Muscle of back (tissue), 13 donors: ENCODE measurements at places on chromosomes 1 and 21.

DNA sequence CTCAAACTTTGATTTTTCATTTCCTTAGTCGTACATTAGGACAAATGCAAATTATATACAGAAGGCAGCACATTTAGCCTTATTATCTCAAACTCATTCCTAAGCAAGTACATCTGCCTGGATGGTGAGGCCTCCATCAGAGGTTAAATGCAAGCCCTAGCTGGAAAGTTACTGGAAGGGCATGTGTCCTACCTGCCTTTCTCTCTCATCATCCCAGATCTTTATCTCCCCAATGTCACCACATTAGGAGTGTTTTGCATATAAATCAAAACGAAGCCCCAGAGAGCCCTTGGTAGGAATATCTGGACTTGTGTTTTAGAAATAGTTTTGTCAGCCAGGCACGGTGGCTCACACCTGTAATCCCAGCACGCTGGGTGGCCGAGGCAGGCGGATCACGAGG is 35.0 kb downstream of the APP start:
- DNase-seq = no peak

DNA sequence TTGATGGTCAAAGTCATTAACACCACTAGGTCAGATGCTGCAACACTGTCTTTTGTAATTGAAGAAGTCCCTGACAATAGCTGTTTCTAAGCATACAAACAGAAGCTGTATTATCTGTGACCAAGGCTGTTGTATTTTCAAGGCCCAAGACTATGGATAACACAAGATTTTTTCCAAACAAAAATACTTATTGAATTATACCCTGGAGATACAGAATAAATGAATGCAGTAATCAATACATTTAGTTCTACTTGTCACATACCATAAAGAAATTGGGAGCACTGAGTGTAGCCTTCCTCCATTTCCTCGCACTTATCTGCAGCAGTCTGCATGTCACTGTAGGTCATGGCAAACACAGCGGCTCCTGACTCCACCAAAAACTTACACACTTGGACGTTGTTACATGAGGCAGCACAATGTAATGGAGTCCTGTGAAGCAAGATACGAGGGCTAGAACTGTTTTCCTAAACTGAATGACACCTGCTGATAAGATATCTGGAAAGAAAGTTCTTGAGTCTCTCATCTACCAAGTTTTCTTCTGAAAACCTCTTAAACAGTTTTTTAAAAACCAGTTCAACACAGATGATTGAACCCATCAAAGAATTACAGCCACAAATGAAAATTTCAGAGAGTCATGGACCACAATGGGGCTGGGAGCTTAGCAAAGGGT is 56.9 kb downstream of the TP53BP2 start:
- DNase-seq = no peak

DNA sequence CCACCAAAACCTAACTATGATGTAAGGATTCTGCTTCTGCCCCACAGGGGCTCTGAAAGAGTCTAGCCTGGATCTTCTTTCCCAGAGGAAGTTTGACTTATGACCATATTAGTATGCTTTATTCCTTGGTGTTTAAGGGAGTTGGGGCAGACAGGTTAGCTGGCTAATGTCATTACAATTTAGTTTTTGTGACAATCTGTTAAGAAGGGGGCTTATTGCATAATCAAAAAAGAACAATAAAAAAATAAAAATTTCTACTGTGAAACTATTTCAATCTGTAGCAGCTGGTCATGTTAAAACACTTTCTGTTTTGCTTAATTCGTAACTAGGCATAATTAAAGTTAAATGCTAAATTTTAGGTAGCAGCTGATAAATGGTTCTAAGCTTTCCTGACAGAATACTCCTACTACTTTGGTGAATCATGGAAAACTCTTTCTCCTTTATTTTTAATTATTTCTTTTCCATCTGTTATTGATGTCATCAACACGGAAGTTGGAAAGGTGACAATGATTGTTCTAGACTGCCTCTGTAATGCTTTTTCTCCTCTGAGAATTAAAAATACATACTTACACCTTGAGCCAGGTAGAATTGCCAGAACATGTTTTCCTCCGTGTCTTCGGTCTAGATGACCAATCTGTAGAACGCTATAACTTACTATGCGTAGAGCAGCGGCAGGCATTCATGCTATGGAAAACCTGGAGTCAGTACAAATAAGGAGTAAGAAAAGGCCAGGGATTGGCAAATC is 18.6 kb downstream of the DYRK3 start:
- no peak for DNase-seq

- DNase-seq = no peak
These were observed 103.5 kb downstream of the HMCN1 start for GRCh38 chr1:185837711-185838110.

DNA sequence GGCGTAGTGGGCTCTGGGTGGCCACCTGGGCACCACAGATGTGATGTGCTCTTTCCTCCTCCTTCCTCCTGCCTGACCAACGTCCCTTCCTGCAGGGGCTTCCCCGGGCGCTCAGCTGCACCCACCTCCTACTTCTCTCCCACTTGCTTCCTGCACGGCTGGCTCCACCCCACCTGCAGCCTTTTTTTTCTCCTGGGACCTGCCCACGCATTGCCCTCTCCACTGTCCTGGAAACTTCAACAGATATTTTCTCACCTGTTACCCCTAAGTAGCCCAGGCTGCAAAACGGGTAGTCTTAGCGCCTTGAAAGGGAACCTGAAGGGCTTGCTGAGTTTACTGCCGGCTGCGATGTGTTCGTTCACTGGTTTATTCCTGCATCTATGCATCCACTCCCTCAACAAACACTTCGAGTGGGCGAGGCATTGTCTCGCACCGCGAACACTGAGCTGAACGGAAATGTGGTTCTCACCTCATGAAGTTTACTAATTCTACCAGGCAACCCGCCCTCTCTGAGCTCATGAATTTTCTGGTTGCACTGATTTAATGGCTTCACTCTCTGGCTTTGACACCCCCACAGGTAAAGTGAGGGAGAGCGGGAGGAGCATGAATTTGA is 23.6 kb downstream of the ZBTB18 start:
- DNase-seq = no peak

DNA sequence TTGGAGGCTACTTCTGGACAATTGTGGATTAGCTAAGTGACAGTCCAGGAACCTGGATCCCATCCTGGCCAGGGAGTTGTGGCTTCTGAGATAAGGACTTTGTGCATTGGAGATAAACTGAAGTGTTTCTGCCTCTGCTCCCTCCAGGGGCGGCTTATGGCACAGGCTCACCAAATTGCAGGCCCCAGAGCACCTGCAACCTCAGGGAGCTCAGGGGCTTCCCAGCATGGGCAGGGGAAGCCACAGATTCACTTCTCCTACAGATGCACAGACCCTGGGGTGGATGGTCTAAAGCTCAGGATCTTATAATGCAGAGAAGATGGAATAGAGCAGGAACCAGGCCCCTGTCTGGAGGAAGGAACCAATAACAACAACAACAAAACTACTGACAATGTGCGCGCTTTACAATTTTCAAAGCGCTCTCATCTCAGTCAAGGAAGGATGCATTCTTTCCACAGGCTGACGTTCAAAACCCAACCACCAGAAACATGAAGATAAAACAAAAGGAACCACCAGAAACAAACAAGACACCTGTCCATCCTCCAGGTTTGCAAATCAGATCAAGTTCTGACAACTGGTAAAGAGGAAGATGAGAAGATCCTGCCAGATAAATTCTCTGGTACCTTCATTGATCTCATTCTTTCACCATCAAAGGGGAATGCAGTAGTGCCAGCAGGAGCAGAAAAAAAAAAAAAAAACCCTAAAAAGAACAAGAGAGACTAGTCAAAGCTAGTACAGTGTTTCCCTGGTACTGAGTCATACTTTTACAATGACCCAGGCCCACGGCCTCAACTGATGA is 121.0 kb upstream of the IRF2BP2 start:
- DNase-seq = no peak

DNA sequence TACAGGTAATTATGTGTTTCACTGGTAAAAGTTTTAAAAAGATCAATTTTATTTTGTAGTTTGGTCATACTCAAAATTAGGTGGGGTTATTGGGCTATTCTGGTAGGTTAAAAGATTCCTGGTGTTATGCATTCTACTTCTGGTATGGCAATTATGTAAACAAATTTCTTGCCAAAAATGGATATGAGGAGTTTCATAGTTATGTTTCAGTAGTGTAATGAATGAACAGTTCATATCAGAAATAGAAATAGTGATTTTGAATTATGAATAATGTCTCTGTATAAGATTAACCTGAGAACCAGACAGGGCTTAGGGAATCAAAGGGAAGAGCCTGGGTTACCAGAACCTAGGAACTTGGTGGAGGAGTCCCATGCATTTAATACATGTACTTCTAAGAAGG is 15.9 kb downstream of the ATF6 start:
- DNase-seq = no peak

DNA sequence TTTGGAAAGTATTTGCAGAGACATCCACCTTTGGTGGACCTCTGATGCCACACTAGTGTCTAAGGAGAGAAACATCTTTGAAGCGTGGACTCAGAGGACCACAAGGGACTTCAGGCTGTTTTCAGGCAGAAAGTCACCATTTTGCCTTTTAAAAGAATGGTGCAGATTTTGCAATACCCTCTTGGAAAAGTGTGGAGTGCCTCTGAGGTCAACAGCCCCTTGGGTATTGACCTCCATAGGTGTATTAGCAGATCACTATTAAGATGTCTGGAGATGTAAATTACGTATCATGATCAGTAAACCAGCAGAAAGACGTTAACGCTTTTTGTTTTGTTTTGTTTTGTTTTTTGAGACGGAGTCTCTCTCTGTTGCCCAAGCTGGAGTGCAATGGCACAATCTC is 87.0 kb downstream of the INTS7 start:
- DNase-seq = no peak

DNA sequence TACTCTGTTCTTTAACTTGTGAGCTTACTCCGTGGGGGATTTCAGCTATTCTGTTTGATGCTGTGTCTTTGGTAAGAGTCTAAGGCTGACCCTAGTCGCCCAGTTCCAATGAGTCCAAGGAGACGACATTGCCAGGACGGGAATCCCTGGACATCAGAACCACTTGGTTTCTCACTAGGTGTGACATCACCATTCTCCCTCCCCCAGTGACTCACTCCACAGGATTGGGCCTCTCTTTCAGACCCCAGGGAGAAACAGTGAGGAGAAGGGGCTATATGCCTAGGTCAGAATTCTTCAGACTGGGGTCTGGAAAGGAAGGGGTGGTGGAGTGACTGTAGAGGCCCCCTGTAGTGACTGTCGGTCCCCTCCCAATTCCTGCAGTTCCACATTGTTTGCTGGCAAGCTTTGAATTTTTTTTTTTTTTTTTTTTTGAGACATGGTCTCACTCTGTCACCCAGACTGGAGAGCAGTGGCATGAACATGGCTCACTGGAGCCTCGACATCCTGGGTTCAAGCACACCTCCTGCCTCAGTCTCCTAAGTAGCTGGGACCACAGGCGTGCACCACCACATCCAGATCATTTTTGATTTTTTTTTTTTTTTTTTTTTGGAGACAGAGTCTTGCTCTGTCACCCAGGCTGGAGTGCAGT is 21.3 kb downstream of the ALPL start:
- DNase-seq = no peak

GRCh38 chr1:21058035-21058793 is 118.5 kb downstream of the EIF4G3 start:
- DNase-seq = no peak

DNA sequence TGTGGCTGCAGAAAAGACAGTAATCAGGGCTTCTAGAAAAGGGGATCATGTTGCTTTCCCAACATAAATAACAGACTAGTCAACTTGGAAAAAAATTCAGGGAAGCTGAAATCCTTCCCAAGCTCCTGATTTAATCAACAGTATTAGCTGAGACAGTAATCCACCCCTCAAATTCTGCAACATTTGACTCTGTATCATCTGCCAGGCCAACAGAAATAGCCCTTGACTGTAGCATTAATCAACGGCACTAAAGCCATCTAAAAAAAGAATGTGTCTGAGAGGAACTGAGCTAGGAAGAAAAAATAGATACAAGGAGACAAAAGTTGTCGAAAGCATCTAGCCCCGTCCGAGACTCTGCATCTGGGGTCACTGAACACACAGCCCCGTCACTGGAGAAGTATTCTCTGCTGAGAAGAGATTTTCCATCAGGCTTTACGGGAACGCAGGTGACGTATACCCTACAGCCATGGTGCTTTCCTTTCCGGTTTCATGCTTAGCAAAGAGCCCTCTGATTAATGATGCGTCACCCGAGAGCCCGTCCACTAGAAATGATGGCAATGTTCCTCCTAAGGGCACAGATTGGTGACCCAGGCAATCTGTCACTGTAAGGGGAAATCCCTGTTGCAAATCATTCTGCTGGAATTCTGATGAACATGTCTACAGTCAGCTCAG is 42.1 kb upstream of the TP53BP2 start:
- peak; percentile 22 for DNase-seq

DNA sequence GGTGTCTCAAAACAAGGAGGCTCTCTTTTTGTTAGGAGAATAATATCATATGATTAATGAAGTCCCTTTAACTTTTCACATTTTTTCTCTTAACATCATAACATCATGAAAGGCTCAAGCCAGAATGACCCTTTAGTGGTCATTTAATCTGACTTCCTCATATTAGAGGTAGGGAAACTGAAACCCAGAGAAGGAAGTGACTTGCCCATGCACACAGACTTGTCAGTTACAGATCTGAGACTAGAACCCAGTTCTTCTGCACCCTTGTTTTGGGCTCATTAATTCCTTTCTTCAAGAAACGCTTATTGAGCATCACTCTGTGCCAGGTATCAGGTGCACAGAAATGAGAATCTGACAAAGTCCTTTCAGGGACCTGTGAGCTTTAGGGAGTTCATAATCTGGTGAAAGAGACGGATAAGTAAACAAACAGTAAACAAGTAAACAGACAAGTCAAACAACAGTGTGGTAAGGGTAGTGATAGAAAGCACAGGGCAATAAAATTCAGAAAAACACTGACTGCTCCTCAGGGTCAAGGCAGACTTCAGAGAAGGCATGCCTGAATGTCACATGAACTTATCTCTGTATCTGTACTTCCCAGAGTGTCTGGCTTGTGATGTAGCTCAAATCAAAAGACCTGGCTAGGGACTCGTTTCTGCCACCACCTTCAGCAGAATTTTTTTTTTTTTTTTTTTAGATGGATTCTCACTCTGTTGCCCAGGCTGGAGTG is 38.3 kb upstream of the OSBPL9 start:
- DNase-seq = no peak

GRCh38 chr1:51506537-51506936 is 12.5 kb downstream of the EPS15 start:
- DNase-seq = peak; percentile 89

GRCh38 chr1:94125551-94126514 is 4.9 kb upstream of the ABCA4 start:
- no peak for DNase-seq

GRCh38 chr1:205963352-205964155 is 20.3 kb upstream of the SLC26A9 start:
- no peak for DNase-seq

- no peak for DNase-seq
These were observed 17.4 kb downstream of the ZNF326 start for GRCh38 chr1:90012300-90012699.

- no peak for DNase-seq
These were observed 1.7 kb downstream of the PITHD1 start for GRCh38 chr1:23779826-23780371.
